ENCODE measurements at places on chromosomes 13 and 19. TPM values are rescaled to one million over a fixed set of nuclear protein-coding genes. Genes with fewer than 3 reads are reported as not detected.

Gene GADD45GIP1
- total RNA-seq, result 28.1 TPM

Gene RGL3
- 2.2 TPM for total RNA-seq

Gene PALM3
- total RNA-seq, result 1.4 TPM

Gene ZNF83
- total RNA-seq, result 0.15 TPM

Gene NKG7
- not detected for total RNA-seq

Gene RBM26
- total RNA-seq, result 21.5 TPM

Gene PDE4C
- not detected for total RNA-seq

Gene DCT
- not detected for total RNA-seq

Gene LYPD5
- 0.09 TPM for total RNA-seq

Gene STARD13
- total RNA-seq, result 5.2 TPM

Gene SMIM24
- 1.4 TPM for total RNA-seq

Gene CKAP2
- 23.9 TPM for total RNA-seq

Gene ARHGAP35
- total RNA-seq, result 24.4 TPM

Gene ACTL9
- not detected for total RNA-seq

Gene ZNF135
- not detected for total RNA-seq

Gene LILRA1
- total RNA-seq, result not detected

Gene SPART
- total RNA-seq, result 32.7 TPM

Gene NKPD1
- 0.13 TPM for total RNA-seq

Gene ERFL
- total RNA-seq, result 0.35 TPM

Gene RNF113B
- total RNA-seq, result not detected
